ENCODE measurements at places on chromosomes 4 and X.

- no peak for DNase-seq
These were observed 1.1 kb downstream of the OCIAD2 start for GRCh38 chr4:48905363-48906015.

DNA sequence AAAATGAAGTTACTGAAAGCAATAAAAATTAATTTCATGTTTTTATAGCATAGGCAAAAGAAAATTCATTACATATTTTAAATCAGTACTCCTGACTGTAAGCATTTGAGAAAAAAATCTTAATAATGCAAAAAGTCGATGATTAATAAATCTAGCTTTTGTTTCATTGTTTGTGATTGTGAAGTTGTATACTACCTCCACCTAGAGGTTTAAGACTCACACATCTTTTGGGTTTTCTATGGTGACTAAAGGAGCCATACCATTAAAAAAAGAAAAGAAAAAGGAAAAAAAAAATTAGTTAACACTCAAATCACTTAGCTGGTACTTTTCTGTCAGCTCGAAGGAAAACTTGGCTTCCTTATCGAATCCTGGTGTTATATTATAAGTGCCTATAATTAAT lies 2.0 kb downstream of the GABRA2 start:
- no peak for DNase-seq

DNA sequence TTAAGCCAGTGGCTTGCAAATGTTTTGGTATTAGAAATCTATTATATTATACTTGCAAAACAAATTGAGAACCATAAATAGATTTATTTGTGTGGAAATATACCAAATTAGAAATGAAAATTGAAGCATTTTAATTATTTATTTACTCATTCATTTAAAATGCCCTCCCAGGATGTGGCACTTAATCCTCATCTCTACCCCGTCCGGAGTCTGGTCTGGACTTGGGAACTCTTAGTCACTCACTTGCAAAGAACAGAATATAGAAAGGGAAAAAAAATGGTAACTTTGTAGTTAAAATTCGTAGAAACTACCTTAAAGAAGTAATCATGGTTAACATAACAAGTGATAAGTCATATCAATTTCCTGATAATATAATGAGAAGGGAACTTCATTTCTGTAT lies 775.9 kb upstream of the INTU start:
- DNase-seq: no peak

GRCh38 chr4:160319221-160319867 lies 1216.5 kb downstream of the RAPGEF2 start:
- DNase-seq: no peak

DNA sequence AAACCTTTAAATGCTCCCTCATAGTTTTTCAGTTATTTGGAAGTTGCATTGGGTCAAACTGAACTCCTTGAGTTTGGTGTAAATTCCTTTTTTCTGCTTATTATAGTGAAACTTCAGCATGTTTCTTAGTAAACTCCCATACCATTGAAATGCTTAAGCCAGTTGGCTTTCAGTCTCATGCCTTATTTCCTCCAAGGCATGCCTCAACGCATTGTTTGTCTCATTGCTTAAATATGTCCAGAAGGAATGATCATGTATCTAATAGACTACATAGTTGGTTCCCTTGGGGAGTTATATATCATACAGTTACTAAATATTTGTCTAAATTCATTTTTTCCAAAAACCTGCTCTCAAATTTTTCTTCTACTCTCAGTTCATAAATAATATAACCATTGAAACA lies 114.0 kb downstream of the STOX2 start:
- DNase-seq: no peak

DNA sequence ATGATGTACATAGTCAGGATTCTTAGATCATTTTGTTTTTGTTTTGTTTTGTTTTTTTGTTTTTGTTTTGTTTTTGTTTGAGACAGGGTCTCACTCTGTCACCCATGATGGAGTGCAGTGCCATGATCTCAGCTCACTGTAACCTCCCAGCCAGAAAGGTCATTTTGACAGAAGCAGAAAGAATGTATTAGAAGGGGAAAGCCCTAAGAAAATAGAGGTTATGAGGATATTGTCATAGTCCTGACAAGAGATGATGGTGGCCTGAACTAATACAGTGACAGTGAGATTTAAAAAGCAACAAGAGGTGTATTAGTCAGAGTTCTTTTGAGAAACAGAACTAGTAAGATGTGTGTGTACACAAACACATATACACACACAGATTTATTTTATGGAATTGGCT lies 503.3 kb downstream of the RPA4 start:
- no peak for DNase-seq

DNA sequence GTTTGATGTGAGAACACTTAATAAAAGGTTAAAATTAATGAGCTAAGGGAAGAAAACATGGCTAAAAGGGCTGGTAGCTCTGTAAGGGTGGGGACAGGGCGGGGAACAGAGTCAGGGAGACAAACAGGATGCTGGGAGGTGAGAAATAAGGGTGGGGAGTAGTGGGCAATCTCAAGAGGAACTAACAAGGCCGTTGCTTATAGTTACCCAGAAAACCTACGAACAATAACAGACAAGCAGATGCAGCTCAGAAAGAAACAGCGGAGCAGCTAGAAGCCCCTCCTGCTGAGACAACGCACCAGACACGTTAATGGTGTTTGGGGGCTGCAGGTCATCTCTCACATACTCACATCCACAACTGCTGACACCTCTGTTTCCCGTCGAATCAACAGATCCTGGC lies 9.7 kb upstream of the KLF3 start:
- no peak for DNase-seq

DNA sequence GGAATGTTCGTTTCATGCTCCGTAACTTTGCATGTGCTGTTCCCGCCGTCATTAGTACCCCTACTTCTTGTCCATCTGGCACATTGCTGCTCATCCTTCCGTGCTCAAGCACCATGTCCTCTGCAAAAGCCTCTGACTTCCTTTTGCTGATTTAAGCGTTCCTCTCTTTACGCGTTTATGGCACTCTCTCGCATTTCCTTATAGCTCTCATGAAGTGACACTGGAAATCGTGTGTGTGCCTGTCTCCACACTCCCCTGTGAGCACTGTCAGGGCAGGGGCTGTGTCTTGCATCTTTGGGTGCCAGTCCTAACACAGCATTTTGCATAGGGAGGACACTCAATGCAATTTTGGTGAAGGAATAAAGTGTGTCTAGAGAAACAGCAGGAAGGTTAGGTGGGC lies 210.6 kb upstream of the FAT1 start:
- no peak for DNase-seq

GRCh38 chr4:41656572-41657520 lies 91.7 kb downstream of the PHOX2B start:
- DNase-seq: no peak

GRCh38 chrX:29691044-29691443 lies 524.3 kb upstream of the MAGEB2 start:
- no peak for DNase-seq

DNA sequence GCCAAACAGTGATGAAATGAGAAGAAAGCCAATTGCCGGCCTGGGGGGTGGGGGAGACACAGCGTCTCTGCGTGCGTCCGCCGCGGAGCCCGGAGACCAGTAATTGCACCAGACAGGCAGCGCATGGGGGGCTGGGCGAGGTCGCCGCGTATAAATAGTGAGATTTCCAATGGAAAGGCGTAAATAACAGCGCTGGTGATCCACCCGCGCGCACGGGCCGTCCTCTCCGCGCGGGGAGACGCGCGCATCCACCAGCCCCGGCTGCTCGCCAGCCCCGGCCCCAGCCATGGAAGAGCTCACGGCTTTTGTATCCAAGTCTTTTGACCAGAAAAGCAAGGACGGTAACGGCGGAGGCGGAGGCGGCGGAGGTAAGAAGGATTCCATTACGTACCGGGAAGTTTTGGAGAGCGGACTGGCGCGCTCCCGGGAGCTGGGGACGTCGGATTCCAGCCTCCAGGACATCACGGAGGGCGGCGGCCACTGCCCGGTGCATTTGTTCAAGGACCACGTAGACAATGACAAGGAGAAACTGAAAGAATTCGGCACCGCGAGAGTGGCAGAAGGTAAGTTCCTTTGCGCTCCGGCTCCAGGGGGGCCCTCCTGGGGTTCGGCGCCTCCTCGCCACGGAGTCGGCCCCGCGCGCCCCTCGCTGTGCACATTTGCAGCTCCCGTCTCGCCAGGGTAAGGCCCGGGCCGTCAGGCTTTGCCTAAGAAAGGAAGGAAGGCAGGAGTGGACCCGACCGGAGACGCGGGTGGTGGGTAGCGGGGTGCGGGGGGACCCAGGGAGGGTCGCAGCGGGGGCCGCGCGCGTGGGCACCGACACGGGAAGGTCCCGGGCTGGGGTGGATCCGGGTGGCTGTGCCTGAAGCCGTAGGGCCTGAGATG lies at the start of gene SHOX:
SHOX (plus strand) TSS at position 180 of the 885 bp plus-strand sequence; CDS start at position 287, 107 bp downstream.
- DNase-seq: no peak

DNA sequence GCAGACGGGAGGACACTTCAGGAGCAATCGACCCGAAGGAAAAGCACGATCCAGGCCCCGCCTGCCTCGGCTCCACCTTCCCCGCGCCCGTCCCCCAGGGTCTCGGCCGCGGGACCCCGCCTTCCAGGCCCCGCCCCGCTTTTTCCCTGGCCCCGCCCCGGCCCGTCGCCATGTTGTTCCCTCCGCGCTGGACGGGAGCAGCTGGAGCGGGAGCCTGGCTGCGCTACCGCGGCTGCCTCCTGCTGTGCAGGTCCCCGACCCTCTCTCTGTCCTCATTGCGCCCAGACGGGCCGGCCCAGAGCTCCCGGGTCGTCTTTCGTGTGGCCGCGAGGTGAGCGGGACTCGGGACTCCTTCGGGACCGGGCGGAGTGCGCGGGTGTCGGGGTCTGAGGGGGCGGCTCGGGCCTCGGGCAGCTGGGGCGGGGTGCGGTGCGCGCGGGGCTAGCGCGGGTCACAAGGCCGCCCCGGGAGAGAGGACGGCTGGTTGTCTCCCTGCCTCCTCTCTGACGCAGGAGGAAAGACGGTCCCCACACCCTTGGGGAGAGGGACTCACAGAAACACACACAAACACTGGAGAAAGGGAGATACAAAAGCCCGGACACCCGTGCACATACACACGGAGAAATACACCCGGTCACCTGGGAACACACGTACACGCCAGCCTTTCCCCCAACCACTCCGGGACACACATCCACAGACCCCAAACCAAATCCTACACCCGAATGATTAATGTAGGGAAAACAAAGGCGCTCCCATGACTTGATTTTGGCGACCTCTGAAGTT lies at the start of gene RAB9A:
RAB9A (plus strand) TSS at position 171 of the 783 bp plus-strand sequence. CDS start 19,619 bp downstream, outside the sequence.
- DNase-seq: peak; percentile 80

DNA sequence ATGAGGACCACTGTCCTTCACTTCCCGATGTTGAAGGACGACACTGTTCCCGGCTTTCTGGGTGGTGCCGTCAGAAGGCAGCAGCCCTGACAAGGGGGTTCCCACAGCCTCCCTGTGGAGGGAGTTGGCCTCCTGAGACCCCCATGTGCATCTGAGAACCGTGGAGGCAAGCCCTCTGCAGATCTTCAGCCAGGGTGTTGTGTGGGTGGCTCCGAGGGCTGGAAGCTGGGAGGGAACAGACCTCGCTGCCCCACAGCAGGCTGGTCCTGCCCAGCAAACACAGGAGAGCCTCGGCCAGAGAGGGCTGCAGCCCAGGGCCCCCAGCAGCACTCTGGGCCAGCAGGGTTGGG lies 16.2 kb downstream of the DGKQ start:
- DNase-seq: no peak

GRCh38 chr4:40193578-40193977 lies 3.3 kb upstream of the RHOH start:
- no peak for DNase-seq

GRCh38 chrX:1598876-1599790 lies 7.7 kb downstream of the AKAP17A start:
- no peak for DNase-seq

DNA sequence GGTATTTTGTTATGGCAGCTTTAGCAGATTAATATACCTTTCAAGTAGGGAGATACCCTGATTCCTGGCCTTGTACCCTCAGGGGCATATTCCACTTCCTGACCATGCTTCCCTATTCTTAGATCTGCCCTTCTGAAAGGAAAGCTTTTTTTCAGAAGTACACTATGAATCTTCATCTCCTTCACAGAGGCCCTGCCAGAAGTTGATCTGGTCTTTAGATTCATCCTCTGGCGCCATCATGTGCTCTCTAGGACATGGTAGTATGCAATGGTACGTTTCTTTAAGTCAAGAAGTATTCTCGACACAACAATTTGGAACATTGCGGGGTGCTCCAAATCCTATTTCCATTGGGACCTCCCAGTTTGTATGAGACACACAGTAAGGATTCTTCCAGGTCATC lies 39.6 kb upstream of the DIPK2B start:
- DNase-seq: no peak

GRCh38 chr4:60637976-60638375 lies 562.1 kb upstream of the ADGRL3 start:
- DNase-seq: no peak

DNA sequence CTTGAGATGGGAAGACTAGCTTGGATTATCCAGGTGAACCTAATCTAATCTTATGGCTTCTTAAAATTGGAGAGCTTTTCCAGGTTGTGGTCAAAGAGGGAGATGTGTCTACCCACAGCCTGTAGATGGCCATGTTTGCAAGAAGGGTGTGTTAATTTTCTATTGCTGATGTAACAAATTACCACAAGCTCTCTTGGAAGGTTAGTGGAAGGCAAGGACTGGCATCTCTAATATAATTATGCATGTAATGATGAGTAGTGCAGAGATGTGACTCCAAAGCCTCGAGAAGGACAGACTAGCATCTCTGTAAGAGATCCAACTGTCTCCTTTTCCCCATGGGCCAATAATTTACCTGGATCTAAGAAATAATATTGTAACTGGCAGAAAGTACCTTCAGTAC lies 3.2 kb upstream of the ADH1B start:
- no peak for DNase-seq

- DNase-seq: no peak
These were observed 53.5 kb downstream of the PAGE2 start for GRCh38 chrX:55142206-55142918.

- DNase-seq: no peak
These were observed 46.5 kb downstream of the RELL1 start for GRCh38 chr4:37639551-37640285.

- DNase-seq: no peak
These were observed 405.0 kb upstream of the MAGEB18 start for GRCh38 chrX:25733148-25733547.

DNA sequence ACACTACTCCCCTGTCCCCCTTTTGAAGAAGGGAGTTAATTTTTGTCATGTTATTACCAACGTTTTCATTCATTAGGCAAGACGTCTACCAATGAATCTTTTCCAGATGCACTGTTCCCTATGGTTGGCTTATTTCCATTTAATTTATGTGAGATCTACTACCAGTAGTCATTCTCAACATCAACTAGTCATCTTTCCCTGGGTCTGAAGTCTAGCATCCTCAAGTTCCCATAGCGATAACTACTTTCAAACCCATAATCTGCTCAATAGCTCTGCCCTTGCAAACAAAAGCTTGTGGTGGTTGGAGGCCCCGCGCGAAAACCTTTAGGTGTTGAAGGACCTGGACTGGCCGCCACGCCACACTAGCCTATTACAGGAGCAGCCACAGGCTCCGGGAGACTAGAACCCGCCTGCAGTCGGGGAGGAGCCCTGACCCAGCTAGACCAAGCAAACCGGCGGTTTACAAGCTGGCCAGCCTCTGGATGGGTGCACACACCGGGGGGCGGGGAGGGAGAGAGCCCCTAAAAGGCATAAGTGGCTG lies 746 bp downstream of the PPAT start:
- peak; percentile 24 for DNase-seq

- no peak for DNase-seq
These were observed 207.3 kb downstream of the HS6ST2 start for GRCh38 chrX:132751063-132751690.

- no peak for DNase-seq
These were observed 138.4 kb upstream of the ETNPPL start for GRCh38 chr4:108901291-108901690.

- no peak for DNase-seq
These were observed 129.4 kb downstream of the RASL11B start for GRCh38 chr4:52991472-52991871.

Measured in stimulated activated CD8-positive, alpha-beta memory T cell treated with anti-CD3 and anti-CD28 coated beads, Interleukin-4, amount 100 ng/mL, for 24 hours (primary cell).